SJCRH30 (cell line): ENCODE measurements at places on chromosomes 7 and 10.

GRCh38 chr7:93945083-93945482 lies 23.5 kb downstream of the GNG11 start:
- no peak for DNase-seq

- no peak for DNase-seq
Measured at GRCh38 chr10:98351831-98352402, 63.1 kb downstream of the PYROXD2 start.

DNA sequence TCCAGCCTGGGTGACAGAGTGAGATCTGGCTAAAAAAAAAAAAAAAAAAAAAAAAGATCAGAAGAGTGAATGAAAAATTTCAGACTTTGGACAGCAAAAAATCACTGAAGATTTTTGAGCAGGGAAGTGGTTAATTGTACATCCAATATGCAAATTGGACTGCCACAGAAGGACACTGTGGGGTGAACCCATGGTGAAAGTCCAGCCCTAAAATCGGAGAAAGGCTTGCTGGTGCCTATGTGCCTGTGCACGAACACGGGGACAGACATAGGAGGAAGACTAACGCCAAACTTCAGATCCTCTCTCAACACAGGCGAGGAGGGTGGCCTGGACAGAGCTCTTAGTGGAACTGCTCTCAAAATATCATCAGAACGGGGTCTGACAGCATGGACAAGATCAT lies 65.5 kb downstream of the FAM171A1 start:
- no peak for DNase-seq

- no peak for DNase-seq
Measured at GRCh38 chr7:151732292-151732691, 144.6 kb downstream of the PRKAG2 start.

- DNase-seq: no peak
Measured at GRCh38 chr7:30155481-30155880, 20.7 kb downstream of the MTURN start.

GRCh38 chr10:44370731-44371248 lies 14.1 kb downstream of the CXCL12 start:
- no peak for DNase-seq

- DNase-seq: no peak
Measured at GRCh38 chr10:60535427-60535826, 145.8 kb upstream of the ANK3 start.

- peak; percentile 66 for DNase-seq
Measured at GRCh38 chr10:59362144-59362958, at the start of gene FAM13C. FAM13C (minus strand) TSS chr10:59362549; CDS start chr10:59362460, 89 bp downstream.

DNA sequence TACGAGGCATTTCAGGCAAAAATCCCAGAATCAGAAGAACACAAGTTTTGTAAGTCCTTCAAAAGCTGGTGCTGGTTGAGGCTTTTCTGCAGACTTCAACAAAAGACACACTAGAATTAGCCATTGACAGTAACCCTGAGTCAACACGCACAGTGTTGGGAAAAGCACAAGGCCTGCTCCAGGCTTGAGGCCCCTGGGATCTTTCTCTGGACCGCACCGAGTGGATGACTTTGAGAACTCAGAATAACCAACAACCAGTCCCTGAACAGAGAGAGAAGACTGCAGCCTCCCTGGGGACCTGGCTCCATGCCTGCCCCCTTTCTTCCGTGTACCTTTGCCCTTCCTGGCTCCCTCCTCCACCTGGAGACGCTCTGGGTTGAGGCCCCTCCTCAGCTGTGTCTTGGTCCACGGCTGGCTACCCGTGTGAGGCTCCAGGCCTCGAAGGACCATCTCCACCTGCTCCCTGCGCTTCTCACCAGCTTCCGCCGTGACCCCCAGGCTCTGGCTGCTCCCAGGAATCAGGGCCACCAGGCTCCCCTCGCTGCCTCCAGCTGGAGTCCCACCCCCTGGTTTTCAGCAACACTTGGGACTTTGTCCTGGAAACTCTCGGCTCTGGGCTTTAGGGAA lies 28.4 kb downstream of the DIP2C start:
- DNase-seq: no peak

- DNase-seq: no peak
Measured at GRCh38 chr7:116503835-116504234, 4.3 kb downstream of the CAV2 start.

GRCh38 chr7:81256991-81257390 lies 338.1 kb upstream of the SEMA3C start:
- DNase-seq: peak; percentile 42

DNA sequence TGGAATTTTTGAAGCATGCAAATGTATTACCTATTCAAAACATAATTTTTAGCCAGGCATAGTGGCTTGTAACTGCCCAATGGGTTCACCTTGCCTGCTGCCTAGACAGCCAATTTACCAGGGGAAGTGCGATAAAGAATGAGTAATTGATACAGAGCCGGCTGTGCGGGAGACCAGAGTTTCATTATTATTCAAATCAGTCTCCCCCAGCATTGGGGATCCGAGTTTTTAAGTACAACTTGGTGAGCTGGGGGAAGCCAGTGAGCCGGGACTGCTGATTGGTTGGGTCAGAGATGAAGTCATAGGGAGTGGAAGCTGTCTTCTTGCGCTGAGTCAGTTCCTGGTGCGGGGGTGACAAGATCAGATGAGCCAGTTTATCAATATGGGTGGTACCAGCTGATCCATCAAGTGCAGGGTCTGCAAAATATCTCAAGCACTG lies 29.1 kb upstream of the NRBF2 start:
- no peak for DNase-seq

- no peak for DNase-seq
Measured at GRCh38 chr10:3619241-3619640, 165.8 kb downstream of the KLF6 start.

- DNase-seq: peak; percentile 74
Measured at GRCh38 chr10:15084502-15084922, 4.1 kb downstream of the ACBD7 start.

- DNase-seq: peak; percentile 74
Measured at GRCh38 chr10:95841661-95842498, 65.9 kb upstream of the CC2D2B start.

DNA sequence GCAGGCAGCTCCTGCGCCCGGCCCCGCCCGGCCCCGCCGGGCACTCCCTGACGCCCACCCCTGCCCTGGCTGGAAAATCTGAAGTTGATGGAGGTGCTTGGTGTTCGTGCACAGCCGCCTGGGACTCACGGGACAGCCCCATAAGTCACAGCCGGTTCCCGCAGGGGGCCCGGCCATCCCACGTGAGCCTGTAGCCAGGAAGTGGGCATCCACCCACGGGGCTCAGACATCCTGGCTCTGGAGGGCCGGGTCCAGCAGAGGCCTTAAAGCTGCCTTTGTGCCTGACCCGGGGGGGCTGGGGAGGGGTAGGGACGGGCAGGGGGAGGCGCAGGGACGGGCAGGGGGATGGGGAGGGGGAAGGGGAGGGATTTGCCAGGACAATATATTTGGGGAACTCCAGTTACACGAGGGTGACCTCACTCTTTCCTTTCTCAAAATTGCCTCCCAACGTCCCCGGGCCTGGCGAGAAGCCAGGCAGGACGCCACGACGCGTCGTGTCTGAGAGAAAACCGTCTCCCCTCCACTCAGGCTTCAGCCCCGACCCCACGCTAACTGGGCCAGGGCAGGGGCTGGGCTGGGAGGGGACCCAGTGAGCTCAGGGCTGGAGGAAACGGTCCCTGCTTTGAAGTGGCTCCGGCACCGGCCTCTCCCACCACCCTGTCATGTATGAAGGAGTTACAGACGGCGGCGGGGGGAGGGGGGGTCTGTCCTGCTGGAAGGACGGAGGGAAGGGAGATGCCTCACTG lies 82.1 kb upstream of the PDGFA start:
- peak; percentile 52 for DNase-seq
